Neural progenitor cell (in vitro differentiated cells): ENCODE measurements at places on chromosomes 1 and 21. TPM values are rescaled to one million over a fixed set of nuclear protein-coding genes. Genes with fewer than 3 reads are reported as not detected.

DNA sequence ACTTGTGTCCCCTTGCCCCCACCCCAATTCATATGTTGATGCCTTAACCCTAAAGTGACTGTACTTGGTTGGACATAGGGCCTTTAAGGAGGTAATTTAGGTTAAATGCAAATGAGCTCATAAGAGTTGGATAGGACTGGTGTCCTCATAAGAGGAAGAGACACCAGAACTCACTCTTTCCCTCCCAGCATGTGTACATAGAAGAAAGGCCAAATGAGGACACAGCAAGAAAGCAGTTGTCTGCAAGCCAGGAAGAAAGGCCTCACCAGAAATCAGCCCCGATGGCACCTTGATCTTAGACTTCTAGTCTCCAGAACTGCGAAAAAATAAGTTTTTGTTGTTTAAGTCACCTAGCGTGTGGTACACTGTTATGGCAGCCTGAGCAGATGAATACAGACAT, 45.5 kb downstream of the RAB3GAP2 start:
- peaks cover 10% of the 10 kb centered on the region for H3K4me1 ChIP-seq
- no peaks in the 10 kb centered on the region for H3K36me3 ChIP-seq
- no peak overlapping the region for H3K4me3 ChIP-seq
- no peak for DNase-seq
- no peak overlapping the region for H3K27ac ChIP-seq

CHIA gene
- not detected in 2 replicates for total RNA-seq

GRCh38 chr1:3660704-3661103, 8.4 kb downstream of the TP73 start:
- H3K27ac ChIP-seq = no peak overlapping the region
- H3K4me3 ChIP-seq = no peak overlapping the region
- no peaks in the 10 kb centered on the region for H3K4me1 ChIP-seq
- H3K36me3 ChIP-seq = no peaks in the 10 kb centered on the region
- peaks cover 63% of the 10 kb centered on the region for H3K27me3 ChIP-seq

DNA sequence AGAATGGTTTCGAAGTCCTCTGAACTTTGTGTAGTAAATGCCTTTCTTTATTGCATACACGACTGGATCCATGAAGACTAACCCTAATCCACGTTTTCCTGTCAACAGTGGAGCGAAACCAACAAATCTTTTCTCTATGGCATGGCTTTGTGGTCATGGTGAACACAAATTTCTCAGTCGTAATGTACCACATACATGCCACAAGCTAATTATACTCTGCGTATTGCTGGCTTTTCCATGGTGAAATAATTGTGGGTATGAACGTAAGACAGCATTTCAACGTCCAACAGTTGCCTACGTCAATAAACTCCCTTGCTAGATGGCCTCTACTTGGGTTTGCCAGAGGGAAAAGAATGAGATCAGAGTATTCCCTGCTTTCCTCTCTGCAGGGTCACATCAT, 27.5 kb downstream of the INTS7 start:
- peaks cover 3% of the 10 kb centered on the region for H3K36me3 ChIP-seq
- H3K4me1 ChIP-seq = peaks cover 6% of the 10 kb centered on the region
- no peak overlapping the region for H3K4me3 ChIP-seq
- H3K27ac ChIP-seq = no peak overlapping the region
- no peaks in the 10 kb centered on the region for H3K27me3 ChIP-seq

DNA sequence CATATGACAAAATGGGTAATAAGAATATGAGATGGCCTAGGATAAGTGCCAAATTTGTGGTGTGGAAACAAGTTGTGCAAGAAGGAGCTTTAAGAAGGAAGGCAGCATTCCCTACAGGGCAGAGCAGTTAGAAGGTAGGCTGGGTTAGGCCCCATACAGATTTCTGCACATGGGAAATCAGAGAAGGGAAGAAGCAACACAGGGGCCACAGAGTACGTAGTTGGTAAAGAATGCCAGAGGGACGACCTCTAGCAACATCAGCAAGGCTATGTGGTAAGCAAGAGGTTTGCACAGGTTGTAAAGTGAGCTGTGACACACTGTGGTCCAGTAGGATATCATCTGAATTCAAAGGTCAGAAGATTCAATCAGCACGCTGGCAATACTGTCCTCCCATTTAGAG, 765.6 kb upstream of the B3GALT2 start:
- DNase-seq = no peak
- H3K27ac ChIP-seq = no peak overlapping the region
- no peaks in the 10 kb centered on the region for H3K4me1 ChIP-seq
- H3K4me3 ChIP-seq = no peak overlapping the region
- no peaks in the 10 kb centered on the region for H3K36me3 ChIP-seq
- no peaks in the 10 kb centered on the region for H3K27me3 ChIP-seq

GRCh38 chr1:18569811-18570545, 60.7 kb upstream of the PAX7 start:
- H3K27me3 ChIP-seq = no peaks in the 10 kb centered on the region
- DNase-seq = no peak
- H3K27ac ChIP-seq = no peak overlapping the region
- no peaks in the 10 kb centered on the region for H3K36me3 ChIP-seq
- H3K4me3 ChIP-seq = no peak overlapping the region
